Right lung (tissue), 10 donors: ENCODE measurements at places on chromosomes 7 and 10. TPM values are rescaled to one million over a fixed set of nuclear protein-coding genes. Genes with fewer than 3 reads are reported as not detected.

DNA sequence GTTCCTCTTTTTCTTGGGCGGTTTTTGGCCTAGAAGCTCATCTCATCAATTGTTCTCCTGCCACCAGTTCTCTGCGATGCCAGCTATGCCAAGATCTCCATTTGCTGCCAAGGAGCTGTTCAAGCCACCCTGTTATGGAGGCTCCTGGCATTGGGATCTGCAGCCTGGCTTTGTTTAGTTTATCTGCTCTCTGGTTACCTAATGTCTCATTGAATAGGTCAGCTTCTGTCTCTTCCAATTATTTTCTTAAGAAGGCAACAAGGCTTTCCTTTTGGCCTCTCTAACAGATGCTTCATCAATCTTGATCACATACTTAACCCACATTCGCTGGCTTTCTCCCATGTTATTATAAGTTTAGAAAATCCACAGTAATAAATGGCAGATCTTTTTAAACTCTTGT, 20.6 kb upstream of the SDK1 start:
- DNase-seq, result no peak

HOXA1 gene
- 1.8 TPM for polyA plus RNA-seq

DNA sequence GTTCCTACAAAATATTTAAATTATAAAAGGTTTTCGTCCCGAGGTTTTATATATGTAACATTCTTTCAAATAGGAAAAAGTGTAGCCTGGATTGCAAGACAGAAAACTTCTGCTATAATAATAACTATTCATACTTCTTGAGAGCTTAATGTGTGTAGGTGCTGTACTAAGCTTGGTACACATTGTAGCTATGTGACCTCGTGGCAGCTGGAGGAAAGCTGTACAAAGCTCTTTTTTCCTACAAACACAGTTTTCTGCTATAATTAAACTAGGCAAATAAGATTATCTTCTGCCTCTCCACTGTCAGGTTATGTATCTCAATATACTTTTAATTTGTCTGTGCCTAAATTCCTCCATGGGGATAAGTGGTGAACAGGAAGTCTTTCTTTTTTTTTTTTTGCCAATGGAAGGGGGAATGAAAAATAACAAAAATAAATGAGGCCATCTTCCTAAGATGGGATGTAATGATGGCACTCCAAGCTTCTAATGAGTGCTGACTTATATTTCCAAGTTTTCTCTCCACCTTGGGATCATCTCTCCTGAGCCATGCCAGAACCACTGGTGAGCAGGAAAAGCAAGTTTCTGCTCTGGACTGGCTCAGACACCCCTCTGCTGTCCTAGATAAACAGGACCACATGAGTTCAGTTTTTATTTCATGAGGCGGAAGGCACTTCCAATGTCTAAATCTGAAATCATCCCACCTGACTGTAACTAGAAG, 9.9 kb downstream of the SGMS1 start:
- no peak for DNase-seq

OR2A5 gene
- 0.26 TPM for polyA plus RNA-seq

DNA sequence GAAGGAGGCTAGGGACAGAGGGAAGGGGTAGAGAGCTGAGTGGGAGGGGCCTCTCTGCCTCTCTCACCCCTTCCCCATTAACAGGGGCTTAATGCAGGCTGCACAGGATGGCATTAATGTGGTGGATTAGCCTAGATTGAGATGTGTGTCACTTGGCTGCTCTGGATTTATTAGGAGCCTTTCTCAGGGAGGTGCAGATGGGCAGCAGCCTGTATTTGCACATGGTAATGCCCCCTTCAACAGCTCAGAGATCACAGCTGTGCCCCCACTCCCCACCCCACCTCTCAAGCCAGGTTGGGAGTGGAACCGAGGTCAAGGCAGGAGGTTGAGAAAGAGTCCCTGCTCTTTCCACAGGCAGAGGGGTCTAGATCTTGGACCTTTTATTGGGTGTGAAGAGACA, 7.3 kb downstream of the PITX3 start:
- no peak for DNase-seq

GRCh38 chr10:58347967-58348366, 13.2 kb downstream of the UBE2D1 start:
- no peak for DNase-seq

- DNase-seq, result no peak
These were observed 311.4 kb downstream of the ADARB2 start for GRCh38 chr10:1425879-1426278.

ERLIN1 gene
- polyA plus RNA-seq, result 47.7 TPM

DNA sequence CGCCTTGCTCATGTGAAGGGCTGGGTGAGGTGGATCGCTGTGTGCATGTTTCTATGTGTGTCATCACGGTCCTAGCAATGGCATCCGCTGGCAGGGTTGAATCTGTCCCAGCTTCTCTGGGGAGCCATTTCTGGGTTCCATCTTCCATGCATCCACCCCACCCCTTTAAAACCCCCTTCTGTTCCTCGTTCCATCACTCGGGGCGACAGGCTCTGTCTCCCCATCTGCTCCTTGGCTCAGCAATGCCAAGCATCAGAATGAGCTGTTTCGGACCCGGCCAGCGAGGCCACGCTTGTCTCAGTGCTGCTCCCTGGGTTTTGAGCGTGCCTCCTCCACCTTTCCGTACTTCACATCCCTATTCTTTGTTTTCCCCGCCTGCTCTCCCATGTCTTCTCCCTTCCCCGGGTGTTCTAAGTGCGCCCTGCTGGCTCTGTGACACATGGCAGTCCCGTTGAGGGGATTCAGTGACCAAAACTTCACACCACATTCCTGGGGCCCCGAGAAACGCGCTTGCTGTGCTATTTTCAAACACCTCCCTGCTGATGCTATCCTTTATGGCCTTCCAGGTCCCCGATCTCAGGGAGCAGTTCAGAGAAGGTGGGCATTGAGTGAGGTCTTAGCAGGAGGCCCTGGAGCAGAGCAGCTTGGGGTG, 554.1 kb upstream of the FOXK1 start:
- no peak for DNase-seq

DNA sequence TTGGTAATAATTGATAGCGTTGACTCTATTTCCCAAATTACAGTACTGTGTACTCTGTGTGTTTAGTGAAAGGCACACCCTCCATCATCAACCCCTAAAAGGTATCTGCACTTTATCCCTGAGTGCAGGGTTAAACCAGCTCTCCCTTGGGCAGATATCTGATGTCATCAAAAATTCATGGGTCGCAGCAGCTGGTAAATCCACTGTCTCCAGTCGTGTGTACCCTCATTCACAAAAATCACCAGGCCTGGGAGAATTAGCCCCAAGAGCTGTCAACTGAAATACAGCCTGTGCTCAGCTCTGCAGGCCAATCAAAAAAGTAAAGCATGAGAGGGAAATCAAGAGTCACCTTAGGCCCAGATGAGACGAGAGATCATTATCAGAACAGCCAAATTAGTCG, 103.7 kb downstream of the HIP1 start:
- no peak for DNase-seq

- DNase-seq, result no peak
These were observed 20.4 kb downstream of the SLC13A4 start for GRCh38 chr7:135707570-135707966.

DNA sequence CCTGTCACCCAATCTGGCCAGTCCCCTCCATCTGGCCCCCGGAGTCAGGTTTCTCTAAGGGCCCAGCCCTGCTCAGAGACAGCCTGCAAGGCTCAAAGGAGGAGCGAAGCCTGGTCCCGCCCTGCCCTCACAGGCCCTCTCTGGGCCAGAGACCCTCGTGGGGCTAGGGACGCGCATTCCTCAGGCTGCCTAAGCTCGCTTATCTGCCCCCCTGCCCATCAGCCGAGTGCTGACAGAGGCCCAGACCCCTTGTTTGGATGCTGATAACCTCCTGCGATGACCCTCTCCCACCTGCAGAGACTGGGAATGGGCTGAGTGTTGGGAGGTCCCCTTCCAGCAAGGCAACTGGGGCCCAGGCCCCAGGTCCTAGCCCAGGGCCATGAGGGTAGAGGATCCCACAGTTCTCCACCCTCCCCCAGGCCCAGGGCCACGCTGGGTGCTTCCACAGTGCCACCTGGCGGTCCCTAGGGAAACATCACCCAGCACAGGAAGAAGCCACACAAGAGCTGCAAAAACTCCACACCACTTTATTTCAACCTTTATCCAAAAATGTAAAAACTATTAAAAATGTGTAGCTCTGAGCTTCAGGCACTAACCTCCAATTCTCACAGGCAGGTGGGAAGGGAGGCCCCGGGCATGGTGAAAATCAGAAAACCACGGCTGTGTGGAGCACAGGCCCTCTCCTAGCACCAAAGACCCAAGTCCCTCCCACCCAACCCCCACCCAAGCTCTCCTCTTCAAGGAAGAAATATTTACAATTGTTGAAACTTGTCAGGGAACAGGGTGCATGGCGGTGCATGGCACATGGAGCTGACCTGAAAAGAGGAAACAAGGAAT, 2.2 kb downstream of the NPM3 start:
- no peak for DNase-seq

GRCh38 chr7:50304911-50305582, 531 bp downstream of the IKZF1 start:
- no peak for DNase-seq

TRIM56 gene
- polyA plus RNA-seq, result 22.7 TPM

NPY4R gene
- not detected for polyA plus RNA-seq

- no peak for DNase-seq
These were observed 62.5 kb downstream of the GNA12 start for GRCh38 chr7:2781636-2782035.
